ENCODE measurements at places on chromosomes 12 and 14.

- DNase-seq, result no peak
Measured at GRCh38 chr12:43063650-43064049, 474.1 kb upstream of the PRICKLE1 start.

DNA sequence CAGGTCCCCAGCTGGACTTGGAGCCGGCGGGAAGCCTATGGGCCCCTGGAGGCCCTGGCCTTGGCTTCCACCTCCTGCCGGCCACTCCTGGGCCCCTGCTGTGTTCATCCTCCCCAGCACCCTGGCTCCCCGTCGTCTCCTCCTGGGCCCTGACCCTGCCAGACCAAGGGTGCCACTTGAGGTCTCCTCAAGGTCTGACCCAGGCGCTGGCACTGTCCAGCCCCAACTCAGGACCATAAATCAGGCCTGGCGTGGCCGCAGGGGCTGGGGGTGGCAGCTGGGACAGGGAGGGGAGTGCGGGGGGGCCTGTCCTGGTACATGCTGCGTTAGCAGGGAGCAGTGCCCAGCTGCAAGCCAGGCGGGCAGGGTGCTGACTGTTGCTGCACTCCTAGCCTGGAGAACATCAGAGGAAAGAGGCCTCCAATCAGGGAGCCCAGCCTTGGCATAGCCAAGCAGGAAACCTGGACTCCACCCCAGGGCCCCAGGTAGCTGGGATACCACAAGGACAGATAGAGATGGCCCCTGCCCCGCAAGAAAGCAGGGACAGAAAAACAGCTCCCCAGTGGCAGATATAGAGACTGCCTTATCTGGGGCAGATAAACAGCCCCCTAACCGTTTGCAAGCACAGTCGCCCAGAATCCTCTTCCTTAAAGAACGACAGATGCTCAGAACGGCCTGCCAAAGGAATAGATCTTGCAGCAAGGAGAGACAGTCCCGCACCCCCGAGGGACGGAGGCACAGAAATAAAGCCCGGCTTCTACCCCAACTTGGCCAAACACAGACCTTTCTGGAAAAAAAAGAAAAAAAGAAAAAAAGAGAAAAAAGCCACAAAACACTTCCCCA is 6.5 kb upstream of the ATG101 start:
- DNase-seq, result no peak

DNA sequence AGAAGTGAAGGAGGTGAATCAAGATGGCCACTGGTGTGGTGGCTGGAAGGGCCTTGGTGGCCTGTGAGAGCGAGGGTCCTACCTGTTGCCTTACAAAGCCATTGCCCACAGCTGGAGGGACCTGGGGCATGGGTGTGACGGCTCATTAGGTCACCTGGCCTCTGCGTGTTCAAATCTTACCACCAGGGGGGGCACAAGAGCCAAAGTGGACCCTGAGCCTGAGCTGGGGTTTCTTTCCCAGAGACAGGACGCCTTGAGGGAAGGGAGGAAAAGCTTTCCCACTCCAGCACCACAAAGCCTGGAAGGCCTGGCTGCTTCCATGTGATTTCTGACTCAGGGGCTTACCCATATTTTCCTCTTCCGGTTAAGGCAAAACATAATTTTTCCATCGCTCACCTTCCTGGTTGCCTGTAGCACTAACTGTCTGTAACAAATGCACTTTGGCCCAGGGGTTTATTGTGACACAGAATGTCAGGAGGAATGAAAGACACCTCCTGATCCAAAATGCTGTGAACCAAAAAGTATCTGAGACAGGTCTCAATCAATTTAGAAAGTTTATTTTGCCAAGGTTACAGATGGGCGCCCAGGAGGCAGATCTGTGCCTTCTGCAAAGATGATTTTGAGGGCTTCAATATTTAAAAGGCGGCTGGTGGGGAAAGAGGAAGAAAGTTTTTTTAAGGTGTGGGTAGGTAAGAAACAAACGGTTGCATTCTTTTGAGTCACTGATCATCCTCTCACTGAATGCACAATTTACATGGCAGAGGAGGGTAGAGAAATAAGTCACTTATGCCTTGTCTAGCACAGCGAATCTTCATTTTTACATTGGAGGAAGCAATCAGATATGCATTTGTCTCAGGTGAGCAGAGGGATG is 4.3 kb upstream of the CD9 start:
- peak; percentile 92 for DNase-seq

GRCh38 chr12:31019976-31020375 is 53.7 kb upstream of the DDX11 start:
- no peak for DNase-seq

- DNase-seq, result no peak
Measured at GRCh38 chr12:108169708-108170107, 40.6 kb downstream of the WSCD2 start.

GRCh38 chr14:56081139-56081538 is 37.1 kb upstream of the PELI2 start:
- no peak for DNase-seq

DNA sequence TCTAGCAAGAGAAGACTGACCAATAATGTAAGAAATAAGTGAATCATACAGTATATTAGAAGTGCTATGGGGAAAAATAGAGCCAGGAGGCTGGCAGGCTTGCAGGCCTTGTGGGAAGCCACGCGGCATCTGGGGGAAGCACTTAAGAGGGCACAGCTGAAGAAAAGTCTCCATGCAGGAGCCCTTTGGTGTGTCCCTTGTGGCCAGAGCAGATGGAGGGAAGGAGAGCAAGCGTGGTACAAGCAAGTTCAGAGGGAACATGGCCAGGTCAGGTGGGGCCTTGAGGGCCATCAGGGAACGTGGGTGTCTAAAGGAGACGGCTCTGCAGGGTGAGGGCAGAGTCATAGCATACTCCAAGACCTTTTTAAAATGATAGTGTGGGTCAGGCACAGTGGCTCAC is 51.7 kb downstream of the LRRC74A start:
- no peak for DNase-seq

DNA sequence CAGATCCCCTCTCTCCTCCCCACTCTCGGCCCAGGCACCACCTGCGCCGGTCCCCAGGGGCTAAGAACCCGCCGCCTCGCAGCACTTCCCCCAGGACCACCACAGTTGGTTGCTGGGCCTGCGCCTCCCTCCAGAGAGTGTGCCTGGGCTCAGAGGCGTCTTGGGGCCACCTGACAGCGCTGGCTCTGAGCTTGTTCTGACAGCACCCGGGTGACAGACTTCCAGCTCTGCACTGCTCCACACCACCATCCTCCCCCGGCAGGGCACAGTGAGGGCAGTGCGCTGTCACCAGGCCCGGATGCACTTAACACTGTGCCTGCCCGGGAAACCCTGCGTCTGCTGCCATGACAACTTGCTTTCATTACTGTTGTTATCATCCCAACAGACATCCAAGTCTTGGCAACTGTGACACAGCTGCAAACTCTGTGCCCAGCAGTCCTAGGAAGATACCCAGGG is 6.6 kb downstream of the BRF1 start:
- DNase-seq, result no peak

- no peak for DNase-seq
Measured at GRCh38 chr12:24541193-24541871, 407.6 kb downstream of the BCAT1 start.

DNA sequence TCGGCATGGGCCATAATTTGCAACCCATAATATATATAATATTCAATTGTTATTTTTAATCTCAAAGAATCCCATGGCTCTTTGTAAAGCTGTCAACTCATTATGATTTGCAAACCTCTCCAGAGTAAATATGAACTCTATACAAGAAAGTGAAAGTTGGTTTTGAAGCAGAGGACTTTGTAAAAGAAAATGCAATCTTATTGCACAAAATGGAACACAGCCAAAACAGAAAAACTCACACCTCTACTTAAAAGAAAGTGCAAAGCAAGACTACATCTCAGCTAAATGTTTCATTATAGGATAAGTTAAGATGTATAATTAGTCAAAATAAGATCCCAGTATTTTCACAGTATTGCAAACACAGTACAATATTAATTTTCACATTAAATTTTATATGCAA is 111.2 kb upstream of the FLRT2 start:
- no peak for DNase-seq

- peak; percentile 90 for DNase-seq
Measured at GRCh38 chr12:12008931-12009611, 61.7 kb upstream of the BCL2L14 start.

DNA sequence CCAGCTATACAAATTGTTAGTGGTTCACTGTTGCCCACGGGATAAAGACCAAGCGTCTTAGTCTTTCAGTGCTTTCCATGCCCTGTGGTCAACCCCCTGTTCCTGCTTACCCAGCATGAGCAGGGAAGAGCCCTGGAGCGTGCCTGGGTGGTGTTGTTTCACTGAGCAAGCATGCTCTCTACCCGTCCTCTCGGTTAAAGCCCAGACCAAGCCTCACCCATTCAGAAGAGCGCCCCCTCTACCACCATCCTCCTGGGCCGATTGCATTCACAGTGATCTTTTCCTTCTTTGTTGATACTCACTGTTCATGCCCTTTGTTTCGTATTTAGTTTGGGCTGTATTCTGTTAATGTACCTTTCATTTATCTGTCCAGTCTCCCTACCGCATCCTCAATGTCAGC is 25.1 kb downstream of the DYRK4 start:
- no peak for DNase-seq

GRCh38 chr14:93974833-93975232 is 1.5 kb downstream of the ASB2 start:
- no peak for DNase-seq

DNA sequence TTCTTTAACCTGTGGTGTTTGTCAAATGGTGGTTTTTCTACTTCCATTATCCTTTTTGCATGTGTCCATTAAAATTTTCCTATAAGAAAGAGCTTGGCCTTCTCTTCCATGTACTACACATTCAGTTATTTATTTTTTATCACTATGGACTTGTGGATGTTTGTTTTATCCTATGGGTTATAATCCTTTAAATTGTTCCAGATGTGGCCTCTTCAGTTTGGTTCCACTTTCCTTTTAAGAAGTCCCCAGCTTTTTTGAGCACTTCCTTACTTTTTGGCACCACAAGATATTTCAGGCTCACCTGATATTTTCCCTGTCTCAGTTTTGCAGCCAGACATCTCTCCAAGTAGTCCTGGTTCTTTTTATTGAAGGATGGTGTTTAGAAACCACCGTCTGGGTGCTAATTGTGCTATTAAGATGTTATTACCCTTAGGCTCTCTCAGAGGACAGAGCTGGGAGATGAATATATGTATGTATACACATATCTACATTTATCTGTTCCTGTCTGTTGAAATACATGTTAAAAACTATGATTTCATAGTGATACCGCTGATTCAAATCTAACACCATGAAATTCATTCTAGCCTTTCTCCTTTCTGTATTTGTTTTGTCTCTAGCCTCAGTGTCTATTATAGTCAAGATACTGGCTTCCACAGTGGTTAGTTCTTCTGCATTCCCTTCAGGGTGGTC is 408.5 kb upstream of the RGS6 start:
- no peak for DNase-seq

DNA sequence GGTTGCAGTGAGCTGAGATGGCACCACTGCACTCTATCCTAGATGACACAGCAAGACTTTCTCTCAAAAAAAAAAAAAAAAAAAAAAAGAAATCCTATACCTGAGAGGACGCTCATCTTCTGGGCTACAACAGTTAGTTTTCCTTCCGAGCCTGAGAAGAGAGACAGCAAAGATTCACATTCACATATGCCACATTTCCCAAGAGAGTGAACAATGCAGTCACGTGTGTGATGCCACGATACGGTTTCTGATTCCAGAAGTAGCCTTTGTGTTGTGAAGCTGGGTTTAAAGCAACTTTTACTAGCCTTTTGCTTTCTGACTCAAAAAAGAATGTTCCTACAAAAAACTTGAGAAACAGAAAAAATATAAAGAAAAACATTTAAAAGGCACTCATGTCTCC is 19.5 kb downstream of the GCN1 start:
- DNase-seq, result no peak

DNA sequence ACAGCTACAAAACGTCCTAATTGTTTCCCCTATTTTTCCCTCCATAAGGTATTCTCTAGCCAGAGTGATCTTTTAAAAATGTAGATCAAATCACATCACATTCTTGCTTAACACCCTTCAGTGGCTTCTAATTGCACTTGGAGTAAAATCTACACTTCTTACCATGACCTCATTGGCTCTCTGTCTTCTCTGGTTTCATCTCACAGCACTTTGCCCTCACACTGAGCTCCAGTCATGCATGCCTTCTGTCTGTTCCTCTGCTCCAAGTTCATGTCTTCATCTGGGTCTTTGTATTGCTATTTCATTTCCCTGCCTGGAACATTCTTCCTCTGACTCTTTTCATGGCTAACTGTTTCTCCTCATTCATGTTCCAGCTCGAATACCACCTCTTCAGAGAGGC is 220.4 kb upstream of the GARIN6 start:
- no peak for DNase-seq

DNA sequence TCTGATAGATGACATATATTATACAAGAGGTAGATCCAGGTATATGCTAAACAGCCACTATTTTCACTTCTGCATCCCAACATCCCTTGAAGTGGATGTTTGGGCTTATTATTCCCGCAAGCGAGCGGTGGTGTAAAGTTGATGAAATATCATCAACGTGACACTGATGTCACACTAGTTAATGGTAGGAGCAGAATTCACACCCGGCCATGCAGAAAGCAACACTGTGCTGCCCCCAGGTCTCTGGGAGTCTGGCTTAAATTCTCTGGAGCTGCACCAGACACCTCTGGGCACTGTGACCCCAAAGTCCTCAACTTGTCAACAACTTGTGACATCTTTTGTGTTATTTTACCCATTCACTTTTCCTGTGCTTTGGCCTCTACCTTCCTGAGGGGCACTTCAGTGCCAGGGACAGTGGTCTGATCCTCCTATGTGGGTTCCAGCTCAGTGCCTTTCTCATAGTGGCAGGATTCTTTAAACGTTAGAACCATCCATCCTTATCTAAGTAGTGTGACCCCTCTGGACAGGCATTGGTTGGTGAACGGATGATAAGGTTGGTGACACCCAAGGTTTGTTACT is 952 bp downstream of the DRAM1 start:
- DNase-seq, result no peak

GRCh38 chr12:130226771-130227170 is 64.5 kb downstream of the FZD10 start:
- DNase-seq, result no peak

All from MCF 10A (cell line).